ENCODE measurements at places on chromosomes 2 and 18.
A peak's percentile ranks its signal among the peaks of the same experiment; 100 is the strongest.

DNA sequence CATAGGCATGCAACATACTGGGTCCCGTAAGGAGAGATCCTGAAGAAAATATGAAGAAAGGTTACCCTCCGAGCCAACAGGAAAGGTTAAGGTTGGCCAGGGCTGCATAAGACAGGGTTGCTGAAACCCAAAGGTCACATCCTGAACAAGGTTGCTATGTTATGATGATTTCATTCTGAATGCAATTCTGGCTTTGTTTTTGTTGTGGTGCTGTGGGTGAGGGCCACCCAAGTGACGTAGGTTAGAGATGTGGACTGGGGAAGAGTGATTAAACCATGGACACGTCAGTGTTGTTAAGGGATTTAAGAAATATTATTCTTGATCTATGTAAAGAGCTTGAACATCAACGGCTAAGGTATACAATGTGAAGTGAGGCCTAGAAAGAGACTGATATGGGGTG, 60.0 kb downstream of the ZEB2 start:
- DNase-seq = no peak

DNA sequence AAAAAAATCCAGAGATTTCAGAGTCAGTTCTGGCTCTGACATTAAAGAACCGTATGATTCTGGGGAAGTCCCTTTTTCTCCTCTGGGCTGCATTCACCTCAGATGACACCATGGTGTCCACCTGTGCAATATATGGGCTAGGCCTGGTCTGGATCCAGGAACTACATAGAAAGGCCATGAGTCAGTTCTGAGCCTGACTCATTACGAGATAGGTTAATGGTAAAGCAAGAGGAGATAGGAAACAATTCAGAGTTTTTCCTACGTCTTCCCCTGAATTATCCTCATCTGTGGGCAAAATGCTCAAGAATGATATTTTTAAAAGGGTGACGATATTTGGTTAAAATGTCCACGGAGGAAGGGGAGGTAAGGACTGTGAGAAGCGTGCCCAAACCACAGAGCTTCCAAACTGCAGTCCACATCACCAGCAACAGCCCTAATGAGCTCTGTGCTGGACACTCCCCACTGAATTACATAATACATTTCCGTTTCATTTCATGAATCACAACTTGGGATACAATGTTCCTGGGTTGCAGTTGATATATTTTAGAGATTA, 180.1 kb upstream of the OSR1 start:
- DNase-seq = peak; percentile 88

DNA sequence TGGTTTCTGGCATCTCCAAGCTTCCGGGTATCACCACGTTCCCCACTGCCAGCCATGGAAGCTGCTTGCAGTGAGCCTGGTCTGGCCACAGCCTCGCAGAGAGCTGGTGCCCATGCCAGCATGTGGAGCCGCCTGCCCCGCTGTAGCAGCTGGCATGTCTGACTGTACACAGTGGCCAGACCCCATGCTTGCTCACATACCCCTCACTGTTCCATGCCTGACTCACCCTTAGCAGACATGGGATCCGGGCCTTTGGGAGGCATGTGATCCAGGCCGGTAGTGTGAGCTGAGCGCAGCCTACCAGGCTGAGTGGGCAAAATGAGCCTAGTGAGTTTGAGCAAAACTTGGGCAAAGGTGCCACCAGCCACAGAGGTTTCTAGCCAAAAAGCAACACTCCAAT, 18.8 kb upstream of the RPRD1A start:
- DNase-seq = no peak

- DNase-seq = no peak
These were observed 327.0 kb downstream of the NR4A2 start for GRCh38 chr2:156005531-156005930.

- no peak for DNase-seq
These were observed 41.3 kb upstream of the GALNT3 start for GRCh38 chr2:165835363-165835762.

GRCh38 chr2:240128608-240129145, 7.4 kb downstream of the COPS9 start:
- DNase-seq = no peak
